ENCODE measurements at places on chromosomes 6 and 20.
A peak's percentile ranks its signal among the peaks of the same experiment; 100 is the strongest.

GRCh38 chr6:36345681-36346466 lies 9.2 kb upstream of the BNIP5 start:
- DNase-seq, result no peak

DNA sequence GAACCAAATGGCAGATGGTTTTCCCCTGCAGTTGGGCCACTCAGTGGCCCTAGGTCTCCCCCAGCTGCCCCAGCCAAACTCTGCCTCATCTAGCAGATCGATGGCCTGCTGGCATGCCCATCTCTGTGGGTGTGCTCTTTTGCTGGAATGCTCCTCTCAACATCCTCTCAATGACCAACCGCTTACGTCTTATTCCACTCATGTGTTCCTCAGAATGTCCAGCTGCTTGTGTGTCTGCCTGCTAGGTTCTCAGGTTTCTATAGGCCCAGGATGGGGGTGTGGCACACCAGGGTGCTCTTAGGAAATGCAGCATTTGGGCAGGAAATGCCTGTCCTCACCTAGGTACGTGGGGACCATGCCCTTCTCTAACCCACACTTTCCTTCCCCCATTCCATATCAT lies 509.9 kb upstream of the SYNCRIP start:
- DNase-seq, result no peak

DNA sequence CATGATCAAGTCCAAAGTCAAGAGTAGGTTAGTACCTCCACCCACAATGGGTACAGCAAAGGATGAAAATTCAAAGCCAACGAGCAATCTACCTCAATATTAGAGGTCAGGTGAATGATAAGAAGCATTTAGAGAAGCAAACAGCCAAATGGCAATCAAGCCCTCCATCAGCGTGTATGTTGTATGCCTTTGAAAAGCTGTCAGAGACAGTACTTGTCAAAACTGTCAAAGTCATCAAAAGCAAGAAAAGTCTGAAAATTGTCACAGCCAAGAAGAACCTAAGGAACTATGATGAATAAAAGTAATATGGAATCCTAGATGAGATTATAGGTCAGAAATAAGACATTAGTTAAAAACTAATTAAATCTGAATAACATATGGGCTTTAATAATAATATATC lies 99.3 kb downstream of the PCSK2 start:
- DNase-seq, result no peak

GRCh38 chr6:67916399-67916798 lies 718.7 kb upstream of the ADGRB3 start:
- DNase-seq, result no peak

GRCh38 chr6:89952686-89953085 lies 58.4 kb downstream of the GJA10 start:
- no peak for DNase-seq

GRCh38 chr20:2293971-2294370 lies 1.8 kb upstream of the TGM3 start:
- DNase-seq, result no peak

DNA sequence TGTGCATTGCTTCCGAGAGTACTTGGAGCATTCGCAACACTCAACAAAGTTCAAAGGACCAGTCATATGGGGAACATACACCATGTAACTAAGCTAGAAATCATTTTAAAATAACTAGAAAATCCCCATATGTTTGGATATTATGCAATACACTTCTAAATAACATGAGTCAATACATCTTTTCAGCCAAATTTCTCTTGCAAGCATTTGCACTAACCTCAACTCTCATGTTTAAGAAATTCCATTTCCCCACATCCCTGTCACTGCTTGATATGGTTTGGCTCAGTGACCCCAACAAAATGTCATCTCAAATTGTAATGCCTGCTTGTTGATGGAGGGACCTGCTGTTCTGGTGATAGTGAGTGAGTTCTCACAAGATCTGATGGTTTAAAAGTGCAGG lies 85.7 kb upstream of the CST7 start:
- no peak for DNase-seq

GRCh38 chr6:56370127-56370540 lies 122.8 kb upstream of the COL21A1 start:
- peak; percentile 34 for DNase-seq

DNA sequence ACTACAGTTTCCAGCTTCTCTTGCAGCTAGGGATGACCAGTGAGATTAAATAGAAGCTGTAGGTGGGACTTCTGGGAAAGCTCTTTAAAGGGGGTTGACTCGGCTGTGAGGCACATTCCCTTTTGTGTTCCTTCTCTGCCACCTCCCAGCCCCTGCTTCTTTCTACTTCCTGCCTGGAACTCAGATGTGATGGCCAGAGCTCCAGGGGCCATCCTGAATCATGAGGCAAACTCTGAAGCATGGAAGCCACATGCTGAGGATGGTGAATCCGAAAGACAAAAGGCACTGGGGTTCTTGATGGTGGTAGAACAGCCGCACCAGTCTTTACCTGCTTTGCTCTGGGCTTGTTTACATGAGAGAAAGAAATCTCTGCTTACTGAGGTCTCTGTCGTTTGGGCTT lies 9.1 kb downstream of the CEBPB start:
- DNase-seq, result no peak

DNA sequence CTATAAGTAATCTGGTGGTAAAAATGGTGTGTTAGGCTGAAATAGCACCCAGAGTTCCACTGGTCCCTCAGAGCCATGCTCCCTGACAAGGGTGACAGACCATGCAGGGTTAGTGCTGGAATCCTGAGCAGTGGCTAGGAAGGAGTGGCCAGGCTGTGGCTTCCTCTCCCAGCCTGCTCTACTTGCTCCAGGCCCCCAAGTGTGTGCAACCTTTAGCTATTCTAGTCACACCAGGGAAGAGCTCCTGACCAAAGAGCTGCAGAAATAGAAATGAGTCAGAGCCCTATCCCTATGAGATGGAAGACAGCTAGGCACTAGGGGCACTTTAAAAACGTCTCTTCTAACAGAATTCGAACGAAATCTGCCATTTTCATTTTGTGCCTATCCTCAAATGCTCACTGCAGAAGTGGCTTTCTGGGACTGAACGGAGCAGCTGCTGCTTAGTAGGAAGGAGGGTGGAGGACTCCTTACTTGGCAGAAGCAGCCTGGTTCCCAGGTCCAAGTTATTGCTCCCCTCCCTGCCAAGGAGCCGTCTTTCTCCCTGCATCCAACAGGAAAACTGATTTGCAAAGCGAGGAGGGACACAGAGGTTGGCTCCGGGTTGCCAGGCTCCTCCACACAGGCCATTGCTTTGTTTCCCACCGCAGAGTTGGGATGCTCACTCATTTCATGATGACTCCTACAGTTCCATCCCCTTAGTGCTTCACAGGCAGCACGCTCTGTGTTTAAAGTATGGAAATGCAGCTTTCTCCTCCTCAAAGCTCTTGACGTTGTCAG lies 754.5 kb downstream of the C6orf118 start:
- DNase-seq, result no peak

DNA sequence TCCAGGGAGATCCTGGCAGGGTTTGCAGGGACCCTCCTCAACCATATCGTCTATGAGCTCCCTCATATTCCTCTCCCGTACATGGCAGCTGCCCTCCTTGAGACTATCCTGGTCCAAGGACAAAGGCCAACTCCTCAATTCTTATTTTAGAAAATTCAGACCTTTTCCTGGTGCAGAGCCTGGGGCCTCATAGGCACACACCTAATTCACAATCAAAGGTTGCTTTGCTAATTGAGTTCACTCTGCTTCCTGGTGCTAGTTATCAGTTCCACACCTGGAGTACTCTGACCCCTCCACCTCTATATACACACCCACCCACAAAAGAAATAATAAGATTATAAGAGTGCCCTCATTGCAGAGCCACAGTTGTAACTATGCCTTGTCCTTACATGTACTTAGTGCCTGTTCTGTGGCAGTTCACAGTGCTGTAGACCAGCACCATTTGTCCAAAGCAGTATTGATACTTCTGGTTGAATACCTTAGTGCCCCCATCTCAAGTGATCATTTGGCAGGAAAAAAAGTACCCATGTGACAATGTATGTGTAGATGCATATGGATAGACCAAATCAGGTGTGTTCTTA lies 38.7 kb downstream of the GSS start:
- no peak for DNase-seq

DNA sequence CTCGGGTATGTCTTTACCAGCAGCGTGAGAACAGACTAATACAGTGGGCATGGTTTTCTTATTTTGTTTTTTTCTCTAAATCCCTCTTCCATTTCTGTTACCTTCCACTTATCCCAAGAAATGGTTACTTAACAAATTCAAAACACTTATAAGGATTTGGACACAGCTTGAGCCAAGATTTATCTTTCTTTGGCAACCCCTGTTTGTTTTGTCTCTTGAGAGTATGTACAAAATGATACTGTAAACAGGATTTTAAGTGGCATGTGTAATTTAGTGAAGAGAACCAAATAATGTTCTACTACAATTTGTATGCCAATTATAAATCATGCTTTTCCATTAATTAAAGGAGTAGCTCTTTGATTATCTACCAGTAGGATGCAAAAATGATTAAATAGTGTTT lies 51.4 kb downstream of the PPP1R14C start:
- DNase-seq, result no peak
